ENCODE measurements at places on chromosomes 1 and 21. TPM values are rescaled to one million over a fixed set of nuclear protein-coding genes. Genes with fewer than 3 reads are reported as not detected.
A peak's percentile ranks its signal among the peaks of the same experiment; 100 is the strongest.

GRCh38 chr1:107555578-107555977, 409.4 kb downstream of the VAV3 start:
- no peak for DNase-seq

DNA sequence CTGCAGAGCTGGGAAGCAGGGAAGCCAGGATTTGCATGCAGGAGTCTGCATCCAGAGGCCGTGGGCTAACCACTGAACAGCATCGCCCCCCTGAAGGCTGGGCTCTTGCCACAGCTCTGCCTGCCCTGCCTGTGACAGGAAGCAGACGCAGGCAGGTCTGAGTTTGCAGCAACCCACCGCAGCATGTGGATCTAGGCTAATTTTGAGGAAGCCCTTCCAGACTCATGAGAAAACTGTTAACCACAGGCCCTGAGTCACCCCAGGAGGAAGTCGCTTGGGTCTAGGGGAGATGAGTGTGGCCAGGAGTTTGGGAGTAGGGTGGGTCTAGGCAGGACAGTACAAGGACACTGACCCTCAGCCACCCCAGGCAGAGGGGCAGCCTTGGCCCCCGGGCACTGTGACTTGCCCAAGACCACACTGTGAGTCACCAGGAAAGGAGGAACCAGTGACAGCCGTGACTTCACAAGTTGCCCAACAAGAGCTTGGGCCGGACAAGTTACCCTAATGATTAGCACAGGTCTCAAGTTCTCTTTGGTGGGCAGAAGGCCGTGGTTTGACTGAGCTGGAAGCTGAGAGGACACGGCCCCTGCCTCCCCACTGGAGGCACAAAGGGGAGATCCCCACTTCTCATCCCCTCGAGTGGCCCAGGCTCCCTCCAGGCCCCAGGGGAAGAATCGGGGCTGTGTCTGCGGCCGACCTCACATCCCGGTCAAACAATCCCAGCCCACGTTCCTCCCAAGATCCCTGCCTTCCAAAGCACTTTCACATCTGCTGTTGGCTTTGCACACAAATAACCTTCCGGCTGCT, 826 bp downstream of the LAPTM5 start:
- DNase-seq = peak; percentile 90

DNA sequence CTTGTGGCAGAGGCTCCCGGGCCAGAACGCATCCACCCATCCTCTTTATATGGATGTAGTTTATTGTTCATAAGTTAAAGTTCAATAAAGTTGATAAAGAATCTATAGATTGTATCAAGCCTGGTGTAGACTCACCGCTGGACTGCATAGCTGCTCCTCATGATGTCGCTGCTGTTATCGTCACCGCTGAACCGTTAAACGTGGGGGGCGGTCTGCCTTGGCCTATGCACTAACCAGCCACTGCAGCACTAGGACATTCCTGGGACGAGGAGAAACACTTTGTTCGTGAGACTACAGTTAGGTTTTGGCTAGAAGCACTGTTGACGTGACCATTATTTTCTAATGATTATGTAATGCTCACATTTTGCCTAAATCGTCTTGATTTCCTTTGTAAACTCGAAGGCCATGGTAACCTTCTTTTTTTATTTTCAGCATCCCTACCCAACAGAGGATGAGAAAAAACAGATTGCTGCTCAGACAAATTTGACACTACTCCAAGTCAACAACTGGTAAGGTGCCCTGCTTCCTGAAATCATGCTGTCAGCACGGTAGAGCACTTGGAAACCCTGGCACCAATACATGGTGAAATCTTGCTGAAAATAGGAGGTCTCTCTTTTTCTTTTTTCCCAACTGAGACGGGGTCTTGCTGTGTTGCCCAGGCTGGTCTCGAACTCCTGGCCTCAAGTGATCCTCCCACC, 50.2 kb downstream of the PKNOX1 start:
- no peak for DNase-seq

GRCh38 chr1:167720965-167721616, 691 bp upstream of the MPZL1 start:
- DNase-seq = peak; percentile 43

- no peak for DNase-seq
These were observed 29.3 kb downstream of the IFNGR2 start for GRCh38 chr21:33432496-33432895.

DNA sequence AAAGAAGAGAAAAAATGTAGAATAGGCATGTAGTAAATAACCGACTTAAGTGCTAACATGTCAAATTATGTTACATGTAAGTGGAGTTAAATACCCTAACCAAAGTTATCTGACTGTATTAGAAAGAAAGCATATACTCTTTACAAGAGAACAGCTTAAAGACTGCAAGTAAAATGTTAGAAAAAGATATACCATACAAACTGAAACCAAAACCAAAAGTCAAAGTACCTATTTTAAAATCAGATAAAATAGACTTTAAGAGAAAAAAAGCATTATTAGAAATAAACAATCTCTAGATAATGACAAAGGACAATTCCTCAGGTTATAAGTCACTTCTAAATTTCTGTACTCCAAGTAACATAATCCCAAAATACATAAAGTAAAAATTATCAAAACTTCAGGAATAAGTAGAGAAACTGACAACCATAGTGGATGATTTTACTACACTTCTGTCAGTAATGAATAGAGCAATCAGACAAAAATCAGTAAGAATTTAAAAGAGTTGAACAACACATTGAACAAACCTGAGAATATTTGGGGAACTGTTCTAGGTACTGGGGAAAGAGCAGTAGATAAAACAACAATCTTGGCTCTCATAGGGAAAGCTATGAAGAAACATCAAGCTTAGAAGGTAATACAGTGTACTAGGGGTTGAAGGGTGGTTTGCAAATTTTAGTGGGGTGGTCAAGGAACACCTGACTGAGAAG, 127.3 kb downstream of the TBX19 start:
- DNase-seq = no peak

GRCh38 chr1:48208251-48208650, 14.3 kb upstream of the SLC5A9 start:
- DNase-seq = no peak

Gene TIPRL
- 9.1 TPM for total RNA-seq

Gene CR1L
- total RNA-seq = not detected

DNA sequence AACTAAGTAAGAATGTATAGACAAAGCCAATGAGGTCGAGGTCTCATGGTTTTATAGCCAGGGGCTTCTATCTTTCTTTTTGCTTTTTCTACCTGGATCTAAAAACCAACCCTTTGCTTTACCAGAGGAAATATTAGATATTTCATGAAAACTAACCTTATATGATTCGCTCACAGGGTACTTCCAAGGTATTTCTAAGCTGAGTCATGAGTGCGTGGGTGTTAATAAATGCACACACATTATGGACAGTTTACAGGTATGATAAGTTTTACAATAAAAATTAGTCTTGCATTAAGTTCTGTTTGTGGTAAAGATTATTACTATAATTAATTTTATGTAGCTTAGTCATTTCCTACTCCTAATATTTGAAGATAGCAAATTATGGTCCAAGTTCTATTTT, 217.2 kb downstream of the CHRM3 start:
- no peak for DNase-seq

Gene IVL
- total RNA-seq = not detected

- DNase-seq = peak; percentile 42
These were observed 24.8 kb downstream of the A3GALT2 start for GRCh38 chr1:33296082-33296458.

Gene FASLG
- total RNA-seq = not detected

DNA sequence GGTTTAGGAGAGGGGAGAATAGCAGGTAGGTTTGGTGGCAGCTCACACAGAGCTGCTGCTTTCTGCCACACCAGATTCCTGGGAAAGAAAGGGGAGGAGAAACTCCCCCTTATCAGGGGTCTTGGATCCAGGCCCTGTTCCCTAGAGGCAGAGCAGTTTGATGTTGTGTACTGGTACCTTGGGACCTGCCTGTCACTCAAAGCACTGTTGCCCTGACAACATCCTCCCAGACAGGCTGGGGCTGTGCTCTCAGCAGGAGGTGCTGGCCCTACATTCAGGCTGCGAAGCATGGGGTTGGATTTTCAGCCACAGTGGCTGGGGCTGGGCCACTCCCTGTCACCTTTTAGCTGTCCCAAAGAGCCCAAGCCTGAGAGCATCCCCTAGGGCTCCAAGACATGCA, 188.0 kb downstream of the GRIK3 start:
- DNase-seq = no peak

Gene ADAM30
- not detected for total RNA-seq

Gene SNAP47
- 34.5 TPM for total RNA-seq

GRCh38 chr1:182602935-182603645, 1.1 kb downstream of the RGS16 start:
- DNase-seq = no peak

DNA sequence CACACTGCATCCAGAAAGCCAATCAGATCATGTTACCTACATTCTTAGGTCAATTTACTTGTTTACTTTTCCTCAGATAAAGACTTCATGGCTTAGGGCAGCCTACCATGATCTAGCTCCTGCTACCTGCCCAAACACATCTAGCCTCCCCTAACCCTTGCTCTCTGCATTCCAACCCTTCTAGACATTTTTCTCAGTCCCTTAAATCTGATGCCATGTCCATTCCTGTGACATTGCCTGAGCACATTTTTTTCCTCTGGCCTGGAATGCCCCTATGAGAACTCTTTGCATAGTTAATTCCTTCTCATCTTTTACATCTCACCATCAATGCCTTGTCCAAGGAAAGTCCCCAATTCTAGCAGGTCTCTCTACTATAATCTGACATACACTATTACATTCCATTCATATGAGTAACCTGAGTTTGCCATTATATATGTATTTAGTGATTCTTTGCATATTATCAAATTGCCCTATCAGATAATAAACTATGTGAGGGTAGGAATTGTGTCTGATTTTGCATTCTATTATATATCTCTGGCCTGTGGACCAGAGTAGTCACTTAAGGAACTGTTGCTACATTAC, 166.9 kb downstream of the COL11A1 start:
- no peak for DNase-seq

DNA sequence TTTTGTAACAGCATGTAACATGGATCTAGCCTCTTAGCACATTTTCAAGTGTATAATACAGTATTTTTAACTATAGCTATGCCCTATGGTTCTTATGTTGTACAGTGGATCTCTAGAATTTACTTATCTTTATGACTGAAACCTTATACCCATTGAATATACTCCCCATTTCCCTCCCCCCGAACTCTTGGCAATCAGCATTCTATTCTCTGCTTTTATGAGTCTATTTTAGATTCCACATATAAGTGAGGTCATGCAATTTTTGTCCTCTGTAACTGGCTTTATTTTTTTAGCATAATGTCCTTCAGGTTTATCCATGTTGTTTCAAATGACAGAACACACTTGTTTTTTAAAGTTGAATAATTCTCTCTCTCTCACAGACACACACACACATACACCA, 3.1 kb upstream of the GBP6 start:
- no peak for DNase-seq

- peak; percentile 67 for DNase-seq
These were observed 20.5 kb downstream of the HIVEP3 start for GRCh38 chr1:41898191-41898713.

DNA sequence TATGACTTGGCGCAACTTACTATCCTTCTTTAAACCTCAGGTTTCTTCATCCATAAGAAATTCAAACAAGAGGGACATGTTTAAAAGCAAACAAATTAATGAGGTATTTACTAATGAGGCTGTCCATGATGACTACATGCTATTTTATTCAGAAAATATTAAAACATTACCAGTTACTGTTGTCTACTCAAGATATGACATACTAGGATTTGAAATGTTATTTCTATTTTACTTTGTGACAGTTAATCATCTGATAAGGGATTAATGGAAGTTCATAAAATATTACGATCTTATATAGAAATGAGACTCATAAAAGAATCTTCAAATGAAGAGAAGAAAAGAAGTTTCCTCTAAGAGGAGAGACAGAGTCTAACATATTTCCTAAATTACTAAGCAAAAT, 80.1 kb downstream of the SPATA6 start:
- DNase-seq = no peak

DNA sequence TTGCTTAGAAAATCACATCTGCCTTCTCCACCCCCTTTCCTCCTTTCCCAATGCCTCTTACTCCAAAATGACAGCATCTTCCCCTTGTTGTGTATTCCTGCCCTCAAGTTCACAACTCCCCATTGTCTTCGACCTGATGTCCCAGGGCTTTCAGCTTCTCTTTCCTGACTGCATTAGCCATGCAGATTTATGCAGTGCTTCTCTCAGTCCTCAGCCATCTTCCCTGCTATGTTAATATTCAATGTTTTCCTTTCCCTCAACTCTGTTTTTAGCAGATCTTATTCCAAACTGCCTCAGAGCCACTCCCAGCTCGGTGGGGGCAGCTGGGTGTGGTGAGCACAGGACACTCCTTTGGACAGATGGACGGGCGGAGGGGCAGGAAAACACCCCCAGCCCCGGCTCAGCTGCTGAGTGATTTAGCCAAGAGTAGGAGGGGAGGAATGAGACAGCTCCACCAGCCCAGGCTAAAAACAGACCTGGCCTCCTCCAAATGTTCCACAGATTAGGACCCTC, 71.0 kb downstream of the CD2 start:
- no peak for DNase-seq

GRCh38 chr21:32795376-32795775, 23.8 kb upstream of the PAXBP1 start:
- DNase-seq = no peak

- DNase-seq = no peak
These were observed 4.8 kb downstream of the DIPK1A start for GRCh38 chr1:92956254-92957029.

- DNase-seq = no peak
These were observed 11.7 kb upstream of the IFNLR1 start for GRCh38 chr1:24198766-24199165.

Gene CLCA1
- total RNA-seq = 259 TPM

Gene DNAJC8
- 25.9 TPM for total RNA-seq

- no peak for DNase-seq
These were observed 316.8 kb downstream of the SETD4 start for GRCh38 chr21:35743571-35743970.

GRCh38 chr1:200959411-200959921, 64.0 kb downstream of the KIF21B start:
- DNase-seq = no peak

Gene GMEB1
- total RNA-seq = 11.4 TPM

DNA sequence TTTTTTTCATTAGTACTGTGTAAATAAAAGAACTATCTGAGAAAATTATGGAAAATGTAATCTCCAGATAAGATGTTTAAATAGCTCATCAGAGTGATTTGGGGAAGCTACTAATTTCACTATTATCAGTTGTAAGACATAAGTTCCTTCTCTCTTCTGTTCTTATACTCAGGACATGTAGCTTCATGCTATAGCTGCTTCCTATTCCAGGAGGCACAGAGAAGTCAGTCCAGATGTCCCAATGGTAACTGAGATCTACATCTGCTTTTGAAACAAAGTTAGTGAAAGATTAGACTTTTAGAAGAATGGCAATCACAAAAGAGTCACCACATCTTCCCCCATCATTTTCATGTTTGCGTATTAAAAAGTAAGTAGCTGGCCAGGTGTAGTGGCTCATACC, 5.6 kb downstream of the MAP3K21 start:
- DNase-seq = no peak

- DNase-seq = no peak
These were observed 141.9 kb upstream of the MAP1LC3C start for GRCh38 chr1:242140836-242141235.
